ENCODE measurements at places on chromosomes 12 and 14. TPM values are rescaled to one million over a fixed set of nuclear protein-coding genes. Genes with fewer than 3 reads are reported as not detected.

DNA sequence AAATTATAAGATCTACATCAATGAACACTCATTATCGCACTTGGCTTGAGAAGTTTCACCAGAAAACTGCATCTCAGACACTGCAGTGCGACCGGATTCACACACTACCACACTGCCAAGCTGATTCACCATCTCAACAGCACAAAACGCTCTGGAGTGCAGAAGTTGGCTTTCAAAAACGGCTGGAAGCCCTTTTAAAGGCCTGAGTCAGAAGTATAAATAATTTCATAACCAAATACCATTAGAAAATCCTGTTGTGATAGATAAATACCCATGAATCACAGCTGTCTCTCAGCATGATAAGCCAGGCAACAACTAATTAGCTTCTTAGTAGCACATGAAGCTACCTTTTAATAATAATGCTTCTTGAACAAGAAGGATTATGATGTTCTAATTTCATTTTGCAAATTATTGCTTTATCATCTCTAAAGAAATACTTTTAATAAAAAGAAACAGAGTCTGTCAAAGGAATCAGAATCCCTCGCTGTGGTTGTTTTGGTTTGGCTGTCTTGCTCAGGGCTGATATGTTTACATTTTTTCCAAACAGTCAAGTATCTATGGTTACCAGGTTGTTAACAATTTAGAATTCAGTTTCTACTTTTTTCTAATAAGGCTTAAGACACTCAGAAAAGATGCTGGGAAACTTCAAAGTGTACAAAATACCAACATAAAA, 51.2 kb downstream of the SLC2A13 start:
- DNase-seq = no peak

DNA sequence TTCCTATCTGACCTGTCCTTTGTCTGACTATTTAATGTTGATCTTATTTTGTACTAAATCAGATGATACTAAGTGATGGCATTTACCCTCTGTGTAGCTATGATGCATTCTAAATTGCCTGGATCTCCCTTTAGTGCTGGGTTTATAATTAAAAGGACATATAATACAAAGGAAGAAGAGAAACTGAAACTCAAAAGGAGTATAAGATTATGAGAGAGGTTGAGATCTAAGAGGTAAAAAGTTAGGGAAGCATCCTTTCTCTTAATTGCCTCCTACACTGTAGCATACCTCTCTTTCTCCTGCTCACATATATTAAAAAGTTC, 86.9 kb upstream of the MON2 start:
- no peak for DNase-seq

- no peak for DNase-seq
Measured at GRCh38 chr12:46701356-46701755, 124.4 kb downstream of the SLC38A4 start.

- no peak for DNase-seq
Measured at GRCh38 chr12:111409780-111410430, 4.2 kb downstream of the SH2B3 start.

- DNase-seq = no peak
Measured at GRCh38 chr12:94951071-94951934, 52.2 kb downstream of the NDUFA12 start.

GRCh38 chr14:99147366-99147740, 124.6 kb downstream of the BCL11B start:
- no peak for DNase-seq

- DNase-seq = no peak
Measured at GRCh38 chr12:25069224-25069623, 120.3 kb upstream of the BCAT1 start.

DNA sequence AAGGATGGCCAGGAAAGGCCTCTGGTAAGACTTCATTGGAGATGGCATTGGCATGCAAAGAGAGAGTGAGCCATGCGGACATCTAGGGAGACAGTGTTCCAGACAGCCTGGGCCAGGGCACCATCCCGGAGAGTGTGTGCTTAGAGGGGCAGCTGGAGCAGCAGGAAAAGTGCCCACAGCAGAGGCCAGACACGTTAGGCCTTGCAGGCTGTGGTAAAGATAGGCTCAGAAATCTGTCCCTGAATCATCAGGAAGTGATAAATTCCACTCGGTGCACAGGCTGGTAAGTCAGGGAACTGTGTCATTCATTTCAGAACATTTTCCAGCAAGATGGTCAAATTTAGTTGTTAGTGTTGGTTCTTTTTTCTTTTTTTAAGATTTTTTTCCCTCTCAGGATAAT, 8.8 kb downstream of the GALNT16 start:
- no peak for DNase-seq

DNA sequence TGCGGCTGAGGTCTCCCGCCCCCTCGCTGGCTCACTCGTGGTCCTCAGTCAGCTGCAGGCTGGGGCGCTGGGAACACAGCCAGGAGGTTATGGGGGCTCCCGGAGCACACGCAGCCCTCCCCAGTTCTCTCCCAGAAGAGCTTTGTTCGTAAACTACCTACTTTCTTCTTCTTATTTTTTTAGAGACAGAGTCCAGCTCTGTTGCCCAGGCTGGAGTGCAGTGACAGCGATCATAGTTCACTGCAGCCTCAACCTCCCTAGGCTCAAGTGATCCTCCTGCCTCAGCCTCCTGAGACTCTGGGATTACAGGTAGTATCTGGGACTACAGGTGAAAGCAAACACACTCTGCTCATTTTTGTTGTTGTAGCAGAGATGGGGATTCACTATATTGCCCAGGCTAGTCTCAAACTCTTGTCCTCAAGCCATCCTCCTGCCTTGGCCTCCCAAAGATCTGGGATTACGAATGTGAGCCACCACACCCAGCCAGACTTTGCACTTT, 15.5 kb upstream of the PLA2G1B start:
- no peak for DNase-seq

DNA sequence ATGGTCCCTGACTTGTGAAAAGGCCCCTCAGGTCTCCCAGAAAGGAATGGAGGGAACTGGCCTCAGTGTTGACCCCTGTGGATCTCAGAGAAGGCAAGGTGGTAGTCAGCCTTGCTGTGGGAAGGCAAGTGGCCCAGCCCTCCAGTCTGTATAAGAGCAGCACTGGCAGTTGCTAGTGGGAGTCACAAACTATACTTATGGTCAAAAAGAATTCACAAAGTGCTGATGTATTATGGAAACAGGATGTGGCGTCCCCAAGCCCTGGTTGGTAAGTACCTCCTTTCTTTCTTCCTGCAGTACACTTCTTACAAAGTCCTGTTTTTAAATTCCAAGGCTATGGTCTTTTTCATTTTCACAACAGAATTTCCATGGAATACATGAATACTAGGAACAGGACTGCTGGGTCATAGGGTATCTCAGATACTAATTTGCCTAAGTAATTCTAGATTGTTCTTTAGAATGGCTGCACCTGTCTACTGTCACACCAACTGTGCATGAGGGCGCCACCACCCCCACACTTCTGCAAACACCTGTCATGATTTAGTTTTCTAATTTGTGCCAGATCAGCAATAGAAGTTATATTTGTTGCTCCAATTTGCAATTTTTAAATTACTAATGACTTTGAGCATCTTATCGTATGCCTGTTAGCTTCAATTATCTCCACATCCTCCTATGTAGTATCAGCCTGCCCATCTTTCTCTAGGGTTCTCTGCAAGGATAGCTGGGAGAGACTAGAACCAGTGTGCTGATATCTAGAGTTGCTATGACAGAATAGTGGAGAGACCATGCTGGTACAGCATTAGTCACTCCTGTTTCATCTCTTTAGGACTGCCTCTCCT, 40.7 kb upstream of the TMEM263 start:
- no peak for DNase-seq

- no peak for DNase-seq
Measured at GRCh38 chr12:106323537-106323936, 21.0 kb downstream of the TCP11L2 start.

DNA sequence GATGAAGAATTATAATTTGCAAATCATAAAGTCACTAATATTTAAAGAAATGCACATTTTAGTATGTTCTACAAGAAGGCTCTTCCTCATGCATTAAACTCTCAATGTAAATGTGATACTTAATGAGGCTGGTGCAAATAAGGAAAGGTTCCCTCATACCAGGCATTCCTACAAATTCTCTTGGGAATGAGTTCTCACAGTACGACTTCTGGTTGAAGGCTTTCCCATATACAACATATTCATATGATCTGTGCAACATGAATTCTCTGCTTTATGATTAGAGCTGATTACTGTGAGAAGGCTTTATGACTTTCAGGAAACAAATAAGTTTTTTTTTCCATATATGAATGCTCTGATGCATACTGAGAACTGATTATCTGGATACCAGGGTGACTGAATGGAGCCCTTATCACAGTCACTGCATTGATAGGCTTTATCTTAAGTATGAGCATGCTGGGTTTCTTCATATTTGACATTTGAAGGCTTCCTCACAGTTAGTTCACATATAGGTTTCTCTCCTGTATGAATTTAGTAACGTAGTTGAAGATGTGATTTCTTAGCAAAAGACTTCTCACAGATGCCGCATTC, 293.9 kb downstream of the RAD51B start:
- DNase-seq = no peak

DAO gene
- total RNA-seq = not detected

MCRS1 gene
- 76.3 TPM for total RNA-seq

CISTR gene
- total RNA-seq = not detected

SBNO1 gene
- total RNA-seq = 31.5 TPM
